CD8-positive, alpha-beta memory T cell (primary cell): ENCODE measurements at places on chromosomes 16 and 17.

DNA sequence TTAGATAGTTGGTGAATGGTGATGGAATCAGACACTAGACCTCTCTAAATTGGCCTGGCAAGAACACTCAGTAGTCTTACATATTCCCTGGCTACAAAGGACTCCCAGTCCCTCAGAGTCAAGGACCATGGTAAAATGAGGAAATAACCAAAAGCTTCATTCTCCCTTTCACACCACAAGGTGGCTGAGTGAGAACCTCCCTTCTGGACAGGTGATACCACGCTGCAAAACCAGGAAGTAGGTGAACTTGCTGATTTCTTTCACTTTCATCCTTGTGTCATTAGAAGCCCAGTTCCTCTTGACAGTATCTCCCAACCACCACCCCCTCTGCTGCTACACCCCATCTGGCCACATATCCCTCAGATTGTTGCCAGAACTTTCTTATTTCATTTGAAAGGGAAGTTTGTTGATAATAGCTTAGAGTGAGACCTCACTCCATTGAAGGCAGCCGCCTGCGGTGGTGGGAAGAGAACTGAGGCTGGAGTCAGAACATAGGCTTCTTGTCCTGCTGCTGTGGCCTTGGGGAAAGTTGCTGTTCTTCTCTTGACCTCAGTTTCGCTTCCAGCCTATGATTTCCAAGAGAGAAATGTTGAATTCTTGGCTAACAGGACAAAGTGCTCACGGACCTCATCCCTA, 290.6 kb upstream of the CCL2 start:
- DNase-seq = no peak

GRCh38 chr17:7144213-7144612, 29.6 kb upstream of the ASGR2 start:
- no peak for DNase-seq

DNA sequence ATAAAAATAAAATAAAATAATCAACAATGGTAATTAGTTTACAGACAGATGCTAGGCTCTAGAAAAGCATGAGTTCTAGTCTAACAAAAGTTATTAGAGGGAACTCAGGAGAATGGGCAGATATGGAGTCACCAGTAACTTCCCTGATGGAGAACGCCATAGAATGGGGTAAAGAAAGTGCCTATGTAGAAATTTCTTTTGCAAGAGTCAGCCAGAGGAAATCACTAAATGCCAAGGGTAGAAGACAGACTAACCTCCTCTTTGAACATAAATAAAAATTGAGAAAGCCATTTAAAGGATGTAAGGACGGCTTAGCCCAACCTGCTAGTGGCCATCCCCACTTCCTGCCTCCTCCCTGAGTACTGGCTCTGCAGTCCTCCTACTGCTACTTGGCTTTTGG, 141.6 kb downstream of the VPS53 start:
- DNase-seq = no peak

DNA sequence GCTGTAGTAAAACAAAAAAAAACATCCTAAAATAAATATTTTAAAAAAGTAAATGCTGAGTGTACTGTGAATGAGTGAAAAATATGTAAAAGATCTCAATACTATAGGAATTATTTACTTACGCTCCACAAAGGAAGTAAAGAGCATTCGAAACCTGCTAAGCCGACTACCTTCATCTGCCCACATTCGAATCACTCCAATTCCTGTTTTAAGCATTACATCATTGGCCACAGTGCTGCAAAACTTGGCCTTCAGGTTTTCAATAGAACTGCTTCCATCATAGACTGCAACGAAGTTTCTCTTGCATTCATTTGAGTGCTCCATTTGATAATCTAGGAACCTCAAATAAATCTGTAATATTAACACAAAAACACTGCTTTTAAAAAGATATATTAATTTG, 34.4 kb downstream of the NETO2 start:
- no peak for DNase-seq

DNA sequence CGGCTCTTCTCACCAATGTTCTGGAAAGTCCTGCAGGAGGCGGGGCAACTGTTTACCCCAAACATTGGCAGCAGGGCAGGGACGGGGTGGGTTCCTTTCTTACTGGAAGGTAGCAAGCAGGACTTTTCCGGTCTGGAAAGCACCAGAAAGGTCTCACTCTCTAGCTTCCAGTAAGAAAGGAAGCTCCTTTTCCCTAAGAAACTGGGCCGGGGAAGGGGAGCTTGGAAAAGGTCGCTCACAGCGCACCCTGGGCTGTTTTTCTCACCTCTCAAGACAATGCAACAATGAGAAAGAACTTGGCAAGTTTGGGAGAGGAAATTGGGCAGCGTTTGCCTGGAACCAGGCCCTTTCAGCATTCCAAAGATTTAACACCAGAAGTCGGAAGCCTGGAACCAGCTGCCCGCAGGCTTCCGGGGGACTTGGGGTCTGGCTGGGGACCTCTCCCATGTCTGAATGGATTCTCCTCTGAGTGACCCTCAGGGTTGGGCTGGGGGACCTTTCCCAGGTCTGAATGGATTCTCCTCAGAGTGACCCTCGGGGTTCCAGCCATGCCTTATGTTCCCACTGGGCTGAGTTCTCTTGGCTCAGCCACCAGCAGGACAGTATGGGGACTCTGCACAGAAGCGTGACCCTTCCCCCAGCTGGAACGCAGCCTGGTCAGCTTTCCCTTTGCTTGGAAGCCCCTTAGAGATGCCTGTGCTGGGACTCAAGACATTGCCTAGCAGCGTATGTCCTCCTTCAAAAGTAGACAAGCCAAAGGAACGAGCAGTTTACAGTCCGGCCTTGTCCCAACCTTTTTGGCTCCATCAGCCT, 166.5 kb upstream of the PLCG2 start:
- no peak for DNase-seq

GRCh38 chr17:31537565-31538011, 146.1 kb downstream of the RAB11FIP4 start:
- DNase-seq = no peak

- DNase-seq = no peak
Observed at GRCh38 chr17:78904371-78904770, 1.4 kb upstream of the CEP295NL start.

DNA sequence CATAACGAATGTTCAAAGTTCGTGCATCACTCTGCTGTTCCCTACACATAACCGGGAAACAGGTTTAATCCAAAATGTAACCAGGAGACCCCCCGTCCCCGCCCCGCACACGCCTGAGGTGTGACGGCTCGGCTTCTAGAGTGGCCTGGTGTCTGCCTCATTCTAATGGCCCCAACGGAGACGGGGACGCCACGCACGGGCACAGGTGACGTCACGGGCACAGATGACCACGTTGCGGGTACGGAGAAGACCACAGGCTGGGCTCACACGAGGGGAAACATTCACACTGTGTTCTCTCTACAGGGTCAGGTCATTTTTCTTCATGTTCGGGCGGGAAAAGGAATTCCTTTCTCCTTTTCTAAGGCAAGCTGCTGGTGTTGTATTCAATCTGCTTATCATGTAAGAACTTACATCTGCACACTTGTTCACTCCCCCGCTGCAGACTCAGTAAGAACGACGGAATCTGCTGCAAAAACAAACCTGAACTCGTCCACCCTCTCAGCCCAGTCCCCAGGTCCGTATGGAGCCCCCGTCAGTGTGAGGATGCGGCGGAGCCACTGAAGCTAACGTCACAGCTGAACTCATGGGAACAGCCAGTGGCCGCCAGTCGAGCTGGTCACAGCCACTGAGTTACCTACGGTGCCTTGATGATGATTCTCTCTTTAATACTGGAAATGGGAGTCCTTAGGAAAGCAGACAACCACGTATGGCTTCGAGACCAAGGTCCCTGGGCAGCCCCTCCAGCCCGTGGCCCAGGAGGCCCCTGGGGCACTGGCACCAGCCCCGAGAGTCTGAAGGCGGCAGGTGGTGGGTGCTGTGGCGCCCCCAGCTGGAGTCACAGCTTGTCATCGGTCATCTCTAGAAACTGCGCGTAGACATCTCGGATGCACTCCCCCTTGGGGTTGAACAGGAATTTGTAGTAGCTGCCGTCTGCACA, 32.9 kb downstream of the WDR45B start:
- no peak for DNase-seq

DNA sequence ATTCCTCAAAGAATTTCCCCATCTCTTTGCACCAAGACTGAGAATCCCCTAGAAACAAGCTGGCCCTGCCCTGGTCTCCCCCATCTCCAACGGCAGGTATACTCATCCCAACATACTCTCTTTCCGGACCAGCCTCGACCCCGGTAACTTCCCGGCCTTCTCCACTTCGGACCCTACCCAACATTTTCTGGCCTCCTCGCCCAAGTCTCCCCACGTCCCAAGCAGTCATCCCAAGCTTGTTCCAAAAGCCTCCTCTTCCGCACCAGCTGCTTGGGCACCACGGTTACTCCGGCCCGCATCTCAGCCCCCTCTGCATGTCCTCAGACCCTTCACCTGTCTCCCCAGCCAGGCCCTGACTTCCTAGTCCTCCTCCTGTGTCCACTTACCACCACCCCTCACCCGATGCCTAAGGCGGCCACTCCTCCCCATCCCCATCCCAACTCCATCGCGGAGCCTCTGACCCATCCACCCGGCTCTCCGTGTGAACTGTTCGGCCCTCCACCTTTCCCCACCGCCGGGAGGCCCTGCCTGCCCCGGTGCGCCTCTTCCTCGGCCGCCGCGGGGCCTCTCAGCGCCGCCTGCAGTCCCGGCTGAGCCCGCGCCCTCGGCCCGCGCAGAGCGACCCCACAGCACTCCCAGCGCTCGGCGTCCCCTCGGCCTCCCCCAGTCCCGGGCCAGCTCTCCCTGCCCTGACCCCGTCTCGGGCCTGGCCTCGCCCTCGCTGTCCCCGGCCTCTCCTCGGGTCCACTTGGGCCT, 994 bp downstream of the PITPNA start:
- peak; percentile 19 for DNase-seq

DNA sequence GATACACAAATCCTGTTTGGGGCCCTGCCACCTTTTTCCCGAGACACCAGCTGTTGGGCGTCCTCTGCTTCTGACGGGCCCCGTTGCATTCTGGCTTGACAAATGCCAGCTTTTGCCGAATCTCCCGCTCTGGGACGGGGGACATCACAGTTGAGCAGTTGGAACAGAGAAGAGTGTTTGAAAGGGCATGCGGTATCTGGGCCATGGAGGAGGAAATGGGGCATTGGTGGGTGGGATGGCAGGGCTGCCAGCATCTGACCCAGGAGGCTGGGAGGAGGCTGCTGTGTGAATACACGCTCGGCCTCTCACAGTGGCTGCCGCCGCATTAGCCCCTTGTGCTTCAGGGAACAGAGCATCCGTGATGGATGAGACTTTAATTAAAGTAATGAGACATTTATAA, 184.3 kb upstream of the TNRC6C start:
- DNase-seq = no peak

DNA sequence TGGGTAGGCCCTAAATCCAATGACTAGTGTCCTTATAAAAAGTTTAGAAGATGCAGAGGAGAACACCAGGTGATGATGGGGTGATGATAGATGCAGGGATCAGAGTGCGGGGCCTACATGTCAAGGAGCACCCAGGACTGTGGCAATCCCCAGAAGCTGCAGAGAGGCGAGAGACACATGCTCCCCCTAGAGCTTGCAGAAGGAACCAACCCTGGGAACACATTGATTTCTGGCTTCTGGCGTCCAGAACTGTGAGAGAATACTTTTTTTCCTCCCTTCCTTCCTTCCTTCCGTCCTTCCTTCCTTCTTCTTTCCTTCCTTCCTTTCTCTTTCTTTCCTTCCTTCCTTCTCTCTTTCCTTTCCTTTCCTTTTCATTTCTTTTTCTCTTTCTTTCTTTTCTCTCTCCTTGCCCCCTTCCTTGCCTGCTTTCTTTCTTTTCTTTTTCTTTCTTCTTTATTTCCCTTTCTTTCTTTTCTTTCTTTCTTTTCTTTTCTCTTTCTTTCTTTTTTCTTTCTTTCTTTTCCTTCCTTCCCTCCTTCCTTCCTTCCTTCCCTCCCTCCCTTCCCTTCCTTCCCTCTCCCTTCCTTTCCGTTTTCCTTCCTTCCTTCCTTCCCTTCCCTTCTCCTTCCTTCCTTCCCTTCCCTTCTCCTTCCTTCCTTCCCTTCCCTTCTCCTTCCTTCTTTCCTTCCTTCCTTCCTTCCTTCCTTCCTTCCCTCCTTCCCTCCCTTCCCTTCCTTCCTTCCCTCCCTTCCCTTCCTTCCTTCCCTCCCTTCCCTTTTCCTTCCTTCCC, 134.3 kb downstream of the HAPSTR1 start:
- DNase-seq = no peak
